ENCODE measurements at places on chromosomes 6 and 20. TPM values are rescaled to one million over a fixed set of nuclear protein-coding genes. Genes with fewer than 3 reads are reported as not detected.

The FAM209B gene
- not detected for total RNA-seq

The SLC22A16 gene
- total RNA-seq: 0.87 TPM

The BCAS4 gene
- total RNA-seq: 4.3 TPM

The PRDM1 gene
- total RNA-seq: 17.5 TPM

The ADAM33 gene
- total RNA-seq: 11.0 TPM
